ENCODE measurements at places on chromosomes 1 and 21.
A peak's percentile ranks its signal among the peaks of the same experiment; 100 is the strongest.

DNA sequence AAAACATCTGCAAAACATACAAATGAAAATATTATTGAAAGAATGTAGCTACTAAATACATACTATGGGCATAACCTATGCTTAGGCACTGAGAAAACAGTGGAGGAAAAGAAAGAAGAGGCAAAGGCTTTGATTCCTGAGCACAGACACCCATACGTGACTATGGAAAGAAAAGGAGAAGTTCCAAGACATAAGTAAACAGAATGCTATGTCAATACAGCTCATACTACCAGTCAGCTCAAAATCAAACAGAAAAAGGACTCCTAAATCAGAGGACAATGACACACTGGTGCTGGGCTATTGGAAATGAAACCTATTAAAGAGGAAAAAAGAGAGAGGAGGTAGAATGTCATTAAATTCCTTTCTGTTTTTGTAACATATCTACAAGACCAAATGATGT, 225.4 kb downstream of the SMYD3 start:
- DNase-seq: no peak

DNA sequence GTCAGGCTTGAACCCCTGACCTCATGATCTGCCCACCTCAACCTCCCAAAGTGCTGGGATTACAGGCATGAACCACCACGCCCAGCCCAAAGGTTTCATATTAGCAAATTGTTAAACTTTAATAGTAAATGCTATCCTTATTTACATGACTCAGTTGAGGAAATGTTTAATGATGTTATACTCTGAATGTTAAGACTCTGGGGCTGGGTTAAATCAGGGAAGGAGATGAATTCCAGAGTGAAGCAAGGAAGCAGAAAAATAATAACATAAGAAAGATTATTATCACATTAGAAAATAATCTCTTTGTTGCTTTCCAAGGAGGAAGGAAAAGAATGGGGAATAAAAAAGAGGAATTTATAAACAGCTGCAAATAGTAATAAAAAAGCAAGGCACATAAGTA, 105.3 kb downstream of the PTGS2 start:
- no peak for DNase-seq

DNA sequence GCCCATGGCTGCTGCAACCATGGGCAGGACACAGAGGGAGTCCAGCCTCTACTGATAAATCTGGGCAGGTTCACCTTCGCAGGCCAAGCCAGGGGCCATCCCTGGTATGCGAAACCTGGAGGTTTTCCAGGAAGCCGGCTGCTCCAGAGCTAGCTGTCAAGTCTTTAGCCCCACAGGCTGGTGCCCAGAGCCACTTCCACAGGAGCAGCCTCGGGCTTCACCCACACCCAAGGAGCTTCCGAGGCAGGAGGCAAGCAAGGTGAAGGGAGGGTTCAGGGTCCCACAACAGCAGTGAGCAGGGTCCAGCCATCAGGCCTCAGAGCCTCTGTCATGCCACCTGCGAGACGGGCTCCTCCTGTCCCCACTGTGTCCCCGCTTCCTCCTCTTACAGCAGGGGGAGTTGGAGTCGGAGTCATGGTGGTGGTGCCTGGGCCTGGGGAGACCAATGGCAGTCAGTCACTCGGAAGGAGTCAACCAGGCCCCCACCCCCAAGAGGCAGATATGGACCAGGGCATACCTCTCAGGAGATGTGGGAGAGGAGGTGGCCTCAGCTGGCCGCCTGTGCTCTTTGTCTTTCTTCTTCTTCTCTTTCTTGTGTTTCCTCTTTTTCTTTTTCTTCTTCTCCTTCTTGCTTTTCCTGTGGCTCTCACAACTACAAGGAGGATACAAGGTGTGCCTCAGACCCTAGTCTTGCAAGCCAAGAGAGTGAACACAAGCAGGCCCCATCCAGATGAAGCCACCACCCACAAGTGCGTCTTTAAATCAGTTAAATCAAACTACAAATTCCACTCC, 2.1 kb downstream of the C1orf35 start:
- peak; percentile 42 for DNase-seq

- no peak for DNase-seq
These were observed 1.2 kb downstream of the TUT4 start for GRCh38 chr1:52551507-52552235.

- DNase-seq: no peak
These were observed 7.1 kb downstream of the IFI44L start for GRCh38 chr1:78627321-78627720.

DNA sequence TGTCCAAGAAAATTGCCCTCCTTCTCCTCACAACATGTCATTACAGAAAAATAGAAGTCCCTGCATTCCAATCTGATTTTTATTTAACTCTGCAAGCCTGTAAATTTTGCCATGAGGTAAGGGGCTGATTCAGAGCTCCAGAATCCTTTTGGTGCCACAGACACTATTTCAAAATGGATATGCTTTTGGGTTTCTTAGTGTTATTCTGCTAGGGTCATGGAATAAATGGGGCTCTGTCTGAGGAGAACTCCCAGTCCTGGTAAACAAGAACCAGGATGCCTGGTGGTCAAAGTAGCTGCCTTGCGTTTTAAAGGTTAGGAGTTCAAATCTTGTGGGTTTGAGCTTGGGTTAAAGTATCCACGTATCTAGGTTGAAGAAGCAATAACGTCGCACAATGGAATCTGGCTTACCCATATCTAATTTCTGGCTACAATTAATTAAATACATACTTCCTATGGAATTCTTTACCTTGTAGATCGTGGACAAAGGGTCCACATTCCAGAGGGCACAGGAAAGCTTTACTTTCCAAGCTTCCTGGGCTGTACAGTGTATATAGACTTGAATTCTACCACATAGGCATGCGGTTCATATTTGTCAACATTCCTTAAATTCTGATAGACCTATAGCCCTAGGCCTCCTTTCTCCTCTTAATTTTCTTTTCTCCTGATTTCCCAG, 98.0 kb upstream of the CDC42BPA start:
- no peak for DNase-seq

DNA sequence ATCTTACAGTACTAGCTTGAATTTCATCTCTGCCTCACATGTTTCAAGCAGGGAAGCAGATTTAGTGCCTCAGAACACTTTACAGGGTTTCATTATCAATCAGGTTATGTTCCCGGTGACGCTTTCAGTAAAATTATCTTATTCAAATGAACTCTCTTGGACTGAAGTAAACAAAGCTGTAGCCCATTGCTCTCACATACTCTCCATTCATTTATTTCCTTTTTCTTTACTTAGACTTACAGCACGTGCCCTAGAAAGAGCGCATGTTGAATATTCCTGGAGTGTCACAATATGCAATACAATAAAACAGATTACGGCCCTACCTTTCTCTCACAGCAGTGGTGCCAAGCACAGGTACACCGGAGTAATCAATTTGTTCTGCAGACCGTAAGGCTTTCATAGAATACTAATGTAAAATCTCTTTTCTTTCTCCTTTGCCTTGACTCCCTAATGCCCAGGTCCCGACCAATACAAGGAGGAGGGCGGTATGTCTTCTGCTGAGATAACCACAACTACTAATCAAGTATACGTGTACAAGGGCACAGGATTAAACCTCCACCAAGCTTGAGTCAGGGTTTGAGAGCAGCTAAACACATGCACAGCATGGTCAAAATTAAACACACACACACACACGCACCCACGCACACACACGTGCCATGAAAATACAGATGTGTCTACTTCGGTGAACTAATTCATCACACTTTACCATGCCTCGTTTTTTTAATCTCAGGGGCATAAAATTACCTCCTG, 62.8 kb downstream of the NRIP1 start:
- DNase-seq: no peak

DNA sequence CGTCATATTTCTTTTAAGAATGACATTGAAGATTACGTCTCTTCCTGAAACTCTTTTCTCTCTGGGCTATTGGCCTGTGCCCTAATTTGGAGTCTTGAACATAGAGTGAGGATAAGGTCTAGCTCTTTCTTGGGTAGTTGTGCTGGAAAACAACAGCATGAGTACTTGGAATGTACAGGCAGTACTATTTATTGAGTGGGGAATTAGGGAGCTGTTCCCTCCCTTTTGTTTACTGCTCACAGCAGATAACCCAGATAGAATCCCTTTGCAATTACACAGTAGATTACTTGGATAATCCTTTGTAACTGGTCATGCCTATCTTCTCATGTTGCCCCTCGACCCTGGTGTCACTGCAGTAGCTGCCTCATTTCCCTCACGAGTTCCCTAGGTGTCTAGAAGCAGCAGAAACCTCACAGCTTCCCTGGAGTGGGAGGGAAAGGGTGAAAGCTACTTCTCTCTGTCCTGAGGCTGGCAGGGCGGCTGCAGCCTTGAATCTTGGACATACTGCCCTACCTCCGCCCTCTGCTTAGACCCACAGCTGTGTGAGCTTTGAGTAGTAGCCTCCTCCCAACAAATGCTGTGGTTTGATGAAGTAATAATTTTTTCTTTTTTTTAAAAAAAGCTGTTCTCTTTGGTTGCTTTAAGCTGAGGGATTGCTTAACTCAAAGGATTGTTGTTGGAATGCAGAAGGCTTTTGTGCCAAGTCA, 70.6 kb downstream of the FGGY start:
- peak; percentile 85 for DNase-seq

DNA sequence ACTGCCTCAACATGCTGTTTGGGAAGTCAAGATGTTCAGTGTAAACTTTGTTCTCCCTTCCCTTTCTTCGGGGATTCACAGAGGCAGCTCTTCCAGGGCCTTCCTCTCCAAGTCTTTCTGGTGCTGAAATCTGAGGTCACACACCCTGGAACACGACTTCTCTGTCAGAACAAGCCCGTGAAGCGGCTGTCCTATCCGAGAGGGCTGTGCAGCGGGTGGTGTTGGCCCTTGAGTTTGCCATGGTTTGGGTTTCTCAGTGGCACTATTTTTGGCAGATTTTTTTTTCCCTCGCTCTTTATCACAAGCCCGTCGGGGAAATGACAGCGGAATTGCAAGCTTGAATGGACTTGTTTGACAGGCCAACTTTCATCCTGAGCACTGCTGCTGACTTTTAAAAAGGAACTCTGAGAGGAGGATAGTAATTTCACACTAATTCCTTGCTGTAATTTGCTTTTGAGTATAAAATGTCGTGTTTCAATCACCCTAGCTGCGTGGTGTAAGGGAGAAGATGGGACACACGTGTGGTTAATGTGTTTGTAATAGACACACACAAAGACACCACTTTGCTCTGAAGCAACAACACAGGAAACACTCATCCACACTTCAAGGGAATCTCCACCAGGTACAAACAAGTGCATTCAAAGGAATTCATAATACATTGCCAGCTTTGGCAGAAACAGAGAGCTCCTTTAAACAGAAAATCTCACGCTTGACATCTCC, 60.1 kb upstream of the TARBP1 start:
- peak; percentile 75 for DNase-seq
